ENCODE measurements at places on chromosomes 11 and 22. TPM values are rescaled to one million over a fixed set of nuclear protein-coding genes. Genes with fewer than 3 reads are reported as not detected.

GRCh38 chr11:128552783-128553661 lies 34.3 kb downstream of the ETS1 start:
- H3K27me3 ChIP-seq, result peaks cover 5% of the 10 kb centered on the region
- no peak for DNase-seq
- H3K4me1 ChIP-seq, result peaks cover 7% of the 10 kb centered on the region
- no peaks in the 10 kb centered on the region for H3K36me3 ChIP-seq
- no peak overlapping the region for H3K4me3 ChIP-seq
- H3K27ac ChIP-seq, result peak overlapping the region; percentile 24

- peaks cover 14% of the 10 kb centered on the region for H3K4me1 ChIP-seq
- H3K27me3 ChIP-seq, result no peaks in the 10 kb centered on the region
- DNase-seq, result no peak
- H3K27ac ChIP-seq, result no peak overlapping the region
Measured at GRCh38 chr22:18148293-18148965, 1.5 kb upstream of the USP18 start.

DNA sequence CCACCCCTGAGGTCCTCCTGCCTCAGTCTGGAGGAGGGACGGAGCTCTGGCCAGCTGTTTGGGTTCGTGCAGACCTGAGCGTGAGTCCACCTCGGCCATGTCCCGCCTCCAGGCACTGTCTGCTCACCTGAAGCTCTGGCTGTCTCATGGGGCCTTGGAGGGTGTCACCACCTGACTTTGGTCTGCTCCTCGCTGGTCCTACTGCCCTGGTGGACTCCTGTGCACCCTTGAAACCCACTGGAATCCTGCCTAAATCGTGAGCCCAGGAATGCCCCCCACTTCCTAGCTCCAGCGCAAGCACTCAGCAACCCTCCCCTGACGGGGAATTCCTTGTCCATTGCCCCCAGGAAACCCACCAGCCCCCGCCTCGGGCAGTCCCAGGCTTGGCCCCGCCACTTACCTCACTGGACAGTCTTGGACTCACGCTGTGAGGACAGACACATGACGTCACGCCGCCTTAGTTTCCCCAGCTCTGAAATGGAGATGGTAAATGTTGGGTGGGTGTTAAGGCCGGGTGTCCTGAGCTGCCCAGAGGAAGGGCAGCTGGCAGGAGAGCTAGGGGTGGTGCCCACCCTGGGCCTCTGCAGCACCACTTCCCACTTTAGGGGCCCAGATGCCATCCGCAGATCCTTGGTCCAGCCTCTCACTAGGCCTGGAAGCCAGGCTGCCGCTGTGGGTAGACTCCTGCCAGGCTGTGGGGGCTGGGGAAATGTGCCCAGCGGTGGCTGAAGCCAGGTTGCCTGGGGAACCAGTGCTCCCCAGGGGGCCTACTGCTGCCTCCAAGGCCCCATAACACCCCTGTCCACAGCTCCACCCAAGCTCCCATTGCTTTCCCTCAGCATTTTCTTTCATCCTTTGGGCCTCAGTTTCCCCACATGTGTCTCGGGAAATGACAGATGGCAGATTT lies 18.2 kb upstream of the TBX1 start:
- no peak overlapping the region for H3K4me3 ChIP-seq
- no peaks in the 10 kb centered on the region for H3K36me3 ChIP-seq
- H3K27ac ChIP-seq, result no peak overlapping the region
- no peaks in the 10 kb centered on the region for H3K4me1 ChIP-seq
- peaks cover 4% of the 10 kb centered on the region for H3K27me3 ChIP-seq
- DNase-seq, result no peak

The B4GALNT4 gene
- 24.0 TPM for polyA plus RNA-seq

DNA sequence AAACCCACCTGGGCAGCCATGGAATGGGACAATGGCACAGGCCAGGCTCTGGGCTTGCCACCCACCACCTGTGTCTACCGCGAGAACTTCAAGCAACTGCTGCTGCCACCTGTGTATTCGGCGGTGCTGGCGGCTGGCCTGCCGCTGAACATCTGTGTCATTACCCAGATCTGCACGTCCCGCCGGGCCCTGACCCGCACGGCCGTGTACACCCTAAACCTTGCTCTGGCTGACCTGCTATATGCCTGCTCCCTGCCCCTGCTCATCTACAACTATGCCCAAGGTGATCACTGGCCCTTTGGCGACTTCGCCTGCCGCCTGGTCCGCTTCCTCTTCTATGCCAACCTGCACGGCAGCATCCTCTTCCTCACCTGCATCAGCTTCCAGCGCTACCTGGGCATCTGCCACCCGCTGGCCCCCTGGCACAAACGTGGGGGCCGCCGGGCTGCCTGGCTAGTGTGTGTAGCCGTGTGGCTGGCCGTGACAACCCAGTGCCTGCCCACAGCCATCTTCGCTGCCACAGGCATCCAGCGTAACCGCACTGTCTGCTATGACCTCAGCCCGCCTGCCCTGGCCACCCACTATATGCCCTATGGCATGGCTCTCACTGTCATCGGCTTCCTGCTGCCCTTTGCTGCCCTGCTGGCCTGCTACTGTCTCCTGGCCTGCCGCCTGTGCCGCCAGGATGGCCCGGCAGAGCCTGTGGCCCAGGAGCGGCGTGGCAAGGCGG lies 11.4 kb upstream of the ARHGEF17 start:
- no peak for DNase-seq
- H3K4me1 ChIP-seq, result peaks cover 10% of the 10 kb centered on the region
- no peak overlapping the region for H3K4me3 ChIP-seq
- H3K36me3 ChIP-seq, result peaks cover 18% of the 10 kb centered on the region
- no peaks in the 10 kb centered on the region for H3K27me3 ChIP-seq

- no peak overlapping the region for H3K27ac ChIP-seq
- peaks cover 9% of the 10 kb centered on the region for H3K36me3 ChIP-seq
- no peaks in the 10 kb centered on the region for H3K27me3 ChIP-seq
- DNase-seq, result no peak
Measured at GRCh38 chr11:70948398-70948797, 304.0 kb downstream of the SHANK2 start.

The TLCD5 gene
- polyA plus RNA-seq, result 5.4 TPM

DNA sequence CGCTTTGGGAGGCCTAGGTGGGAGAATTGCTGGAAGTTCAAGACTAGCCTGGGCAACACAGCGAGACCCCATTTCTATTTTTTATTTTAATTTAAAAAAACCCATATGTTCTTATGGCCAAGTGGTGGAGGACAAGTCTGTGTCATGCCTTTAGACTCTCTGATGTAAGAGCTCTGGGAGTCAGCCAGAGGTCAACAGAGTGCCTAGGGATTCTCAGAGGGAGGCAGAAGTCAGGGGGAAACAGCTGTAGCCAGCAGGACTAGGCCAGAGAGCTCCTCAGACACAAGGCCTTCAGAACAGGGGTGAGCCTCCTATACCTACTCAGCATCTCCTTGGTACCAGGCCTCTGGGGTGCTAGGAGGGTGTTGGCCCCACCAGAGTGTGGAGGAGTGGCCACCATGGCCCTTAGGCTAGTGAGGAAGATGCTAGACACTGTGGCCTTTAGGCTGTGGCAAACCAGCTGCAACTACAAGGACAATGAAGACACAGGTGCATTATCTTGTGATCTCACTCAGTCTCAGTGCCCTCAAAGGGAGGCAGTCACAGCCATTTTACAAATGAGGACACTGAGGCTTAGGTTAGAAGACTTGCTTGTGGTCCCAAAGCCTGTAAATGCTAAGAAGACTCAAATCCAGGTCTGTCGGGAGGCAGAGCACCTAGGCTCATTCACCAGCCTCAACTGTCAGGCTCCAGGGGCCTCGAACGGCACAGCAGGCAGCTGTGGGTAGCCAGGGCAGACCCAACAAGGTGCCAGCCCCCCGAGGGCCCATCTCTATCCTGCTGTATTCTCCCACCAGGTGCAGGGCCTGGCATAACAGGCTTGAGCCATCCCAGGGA lies 5.0 kb downstream of the ZP1 start:
- no peak overlapping the region for H3K4me3 ChIP-seq
- H3K27ac ChIP-seq, result no peak overlapping the region
- no peaks in the 10 kb centered on the region for H3K36me3 ChIP-seq
- peaks cover 8% of the 10 kb centered on the region for H3K4me1 ChIP-seq
- H3K27me3 ChIP-seq, result no peaks in the 10 kb centered on the region

- no peaks in the 10 kb centered on the region for H3K36me3 ChIP-seq
- H3K27me3 ChIP-seq, result no peaks in the 10 kb centered on the region
- H3K27ac ChIP-seq, result peak overlapping the region; percentile 59
- DNase-seq, result peak; percentile 74
- H3K4me3 ChIP-seq, result no peak overlapping the region
- H3K4me1 ChIP-seq, result peaks cover 19% of the 10 kb centered on the region
Measured at GRCh38 chr11:130528298-130529261, 80.1 kb downstream of the ADAMTS15 start.

- no peak overlapping the region for H3K4me3 ChIP-seq
- DNase-seq, result no peak
- no peaks in the 10 kb centered on the region for H3K36me3 ChIP-seq
- H3K27ac ChIP-seq, result no peak overlapping the region
- H3K27me3 ChIP-seq, result peaks cover 7% of the 10 kb centered on the region
Measured at GRCh38 chr11:17590463-17590862, 43.4 kb downstream of the OTOG start.

DNA sequence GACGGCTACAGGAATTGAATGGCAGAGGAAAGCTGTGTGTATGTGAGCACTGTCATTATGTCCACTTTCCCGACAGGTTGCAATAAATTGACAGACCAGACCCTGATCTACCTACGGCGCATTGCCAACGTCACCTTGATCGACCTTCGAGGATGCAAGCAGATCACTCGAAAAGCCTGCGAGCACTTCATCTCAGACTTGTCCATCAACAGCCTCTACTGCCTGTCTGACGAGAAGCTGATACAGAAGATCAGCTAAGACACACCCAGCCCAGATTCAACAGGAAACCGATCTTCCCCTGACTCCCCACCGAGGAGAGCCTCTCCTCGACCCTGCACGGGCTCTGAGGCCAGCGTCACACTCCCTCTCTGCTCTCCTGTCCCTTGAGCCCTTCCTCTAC lies 11.5 kb upstream of the GRK2 start:
- H3K4me3 ChIP-seq, result no peak overlapping the region
- no peak for DNase-seq
- H3K27ac ChIP-seq, result no peak overlapping the region
- H3K4me1 ChIP-seq, result no peaks in the 10 kb centered on the region

The MS4A12 gene
- polyA plus RNA-seq, result not detected
